ENCODE measurements at places on chromosomes 1 and 21.

DNA sequence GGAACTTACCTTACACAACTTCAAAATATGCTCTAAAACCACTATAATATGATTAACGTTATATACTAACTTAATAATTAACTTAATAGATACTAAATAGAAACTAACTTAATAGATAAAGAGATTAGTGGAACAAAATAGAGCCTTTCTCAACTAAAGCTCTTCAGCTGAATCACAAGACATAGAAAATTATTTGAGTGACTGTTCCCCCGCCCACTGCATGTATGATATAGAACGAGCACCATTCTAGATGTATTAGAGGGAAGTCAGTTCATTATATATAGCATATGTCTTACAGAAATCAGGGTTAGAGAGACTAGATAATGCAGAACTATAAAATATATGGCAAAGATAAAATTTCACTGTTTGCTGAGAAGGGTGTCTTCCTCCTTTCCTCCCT lies 16.3 kb downstream of the LYPLAL1 start:
- DNase-seq, result no peak

- no peak for DNase-seq
These were observed 21.0 kb upstream of the DNAJC28 start for GRCh38 chr21:33512481-33512880.

- DNase-seq, result no peak
These were observed 310.1 kb downstream of the DPYD start for GRCh38 chr1:97610748-97611147.

DNA sequence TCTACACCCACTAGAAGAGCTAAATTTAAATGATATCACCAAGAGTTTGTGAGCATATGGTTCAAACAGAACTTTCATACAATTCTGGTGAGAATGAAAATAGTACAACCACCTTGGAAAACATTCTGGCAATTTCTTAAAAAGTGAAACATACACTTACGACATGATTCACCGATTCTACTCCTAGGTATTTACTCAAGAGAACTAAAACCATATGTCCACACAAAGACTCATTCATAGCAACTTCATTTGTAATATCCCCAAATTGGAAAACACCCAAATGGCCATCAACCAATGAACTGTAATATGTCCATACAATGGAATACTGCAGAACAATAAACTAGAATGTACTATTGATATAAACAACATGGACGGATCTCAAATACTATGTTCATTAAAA lies 51.2 kb upstream of the ADAM30 start:
- DNase-seq, result peak; percentile 95

- DNase-seq, result no peak
These were observed 774.5 kb upstream of the NEGR1 start for GRCh38 chr1:73056826-73057225.

- DNase-seq, result no peak
These were observed 1.9 kb downstream of the OR6Y1 start for GRCh38 chr1:158552296-158552695.

DNA sequence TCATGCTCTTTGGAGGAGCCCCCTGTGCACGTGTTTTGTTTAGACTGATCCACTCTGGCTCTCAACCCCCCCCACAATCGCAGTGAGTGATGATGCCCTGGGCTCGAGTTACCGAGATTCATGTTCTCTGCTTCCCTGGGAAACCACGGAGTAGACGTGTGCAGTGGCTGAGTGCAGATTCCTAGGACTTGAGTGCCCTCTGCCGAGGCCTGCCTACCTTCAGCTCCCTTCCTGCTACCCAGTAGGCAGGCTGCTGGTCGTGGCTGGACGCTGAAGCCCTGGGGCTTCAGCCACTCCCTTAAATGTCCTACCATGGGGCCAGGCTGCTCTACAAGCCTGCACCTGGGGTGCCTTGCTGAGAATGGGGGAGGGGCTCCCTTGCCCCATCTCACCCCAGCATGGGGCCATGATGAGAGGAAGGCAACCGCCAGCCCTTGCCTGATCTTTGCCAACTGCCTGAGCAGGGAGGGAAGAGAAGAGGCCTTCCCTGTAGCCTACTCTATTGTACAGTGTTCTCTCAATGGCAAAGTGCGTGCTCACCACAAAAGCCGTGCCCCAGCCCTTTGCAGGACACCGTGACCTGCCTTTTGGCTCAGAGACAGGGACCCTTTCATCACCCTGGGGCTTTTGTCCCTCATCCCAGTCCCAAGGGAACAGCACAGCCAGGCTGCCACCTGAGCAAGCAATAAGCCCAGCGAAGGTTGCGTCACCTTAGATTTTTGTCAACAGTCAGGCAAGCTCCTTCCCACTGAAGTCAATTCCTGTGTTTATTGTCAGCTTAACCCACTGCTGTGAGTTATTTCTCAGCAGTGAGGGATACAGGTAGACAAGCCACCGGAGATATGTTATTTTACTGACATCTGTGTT lies 4.1 kb upstream of the GRIK3 start:
- peak; percentile 3 for DNase-seq

All from fibroblast of skin of right biceps (primary cell).